Activated naive CD4-positive, alpha-beta T cell treated with Interleukin-2 at 50 U/mL for 16 hours (primary cell): ENCODE measurements at places on chromosomes 12 and 14.

DNA sequence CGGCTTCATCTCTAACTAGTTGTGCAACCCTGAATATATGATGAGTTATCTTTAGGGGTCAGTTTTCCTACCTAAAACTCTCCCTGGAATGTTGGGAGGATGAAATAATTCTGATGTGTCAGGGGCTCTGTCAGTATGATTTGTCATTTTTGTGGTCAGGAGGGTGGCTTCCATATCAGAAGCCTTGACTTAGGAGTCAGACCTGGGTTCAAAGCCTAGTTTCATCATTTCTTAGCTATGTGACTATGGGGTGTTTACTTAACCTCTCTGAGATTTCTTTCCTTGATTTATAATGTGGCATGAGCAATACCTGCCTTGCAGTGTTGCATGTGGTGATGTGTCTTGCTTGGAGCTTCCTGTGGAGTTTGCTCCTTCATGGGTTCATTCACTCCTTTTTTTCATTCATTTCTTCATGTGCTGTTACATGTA lies 146.8 kb downstream of the CHST11 start:
- DNase-seq = no peak

DNA sequence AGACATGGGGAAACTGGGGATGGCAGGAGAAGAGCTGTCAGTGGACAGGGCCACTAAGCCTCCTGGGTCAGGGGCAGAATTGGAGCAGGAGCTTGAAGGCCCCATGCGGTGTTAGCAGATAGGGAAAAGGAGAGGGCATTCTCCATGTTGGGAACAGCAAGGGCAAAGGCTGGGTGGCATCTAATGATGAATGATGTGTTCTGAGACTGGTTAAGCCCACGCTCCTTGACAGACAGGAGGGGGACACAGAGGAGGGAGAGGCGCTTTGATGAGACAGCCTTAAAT lies 63.0 kb downstream of the CLMN start:
- DNase-seq = no peak

GRCh38 chr14:95274279-95274678 lies 45.4 kb downstream of the CLMN start:
- no peak for DNase-seq

DNA sequence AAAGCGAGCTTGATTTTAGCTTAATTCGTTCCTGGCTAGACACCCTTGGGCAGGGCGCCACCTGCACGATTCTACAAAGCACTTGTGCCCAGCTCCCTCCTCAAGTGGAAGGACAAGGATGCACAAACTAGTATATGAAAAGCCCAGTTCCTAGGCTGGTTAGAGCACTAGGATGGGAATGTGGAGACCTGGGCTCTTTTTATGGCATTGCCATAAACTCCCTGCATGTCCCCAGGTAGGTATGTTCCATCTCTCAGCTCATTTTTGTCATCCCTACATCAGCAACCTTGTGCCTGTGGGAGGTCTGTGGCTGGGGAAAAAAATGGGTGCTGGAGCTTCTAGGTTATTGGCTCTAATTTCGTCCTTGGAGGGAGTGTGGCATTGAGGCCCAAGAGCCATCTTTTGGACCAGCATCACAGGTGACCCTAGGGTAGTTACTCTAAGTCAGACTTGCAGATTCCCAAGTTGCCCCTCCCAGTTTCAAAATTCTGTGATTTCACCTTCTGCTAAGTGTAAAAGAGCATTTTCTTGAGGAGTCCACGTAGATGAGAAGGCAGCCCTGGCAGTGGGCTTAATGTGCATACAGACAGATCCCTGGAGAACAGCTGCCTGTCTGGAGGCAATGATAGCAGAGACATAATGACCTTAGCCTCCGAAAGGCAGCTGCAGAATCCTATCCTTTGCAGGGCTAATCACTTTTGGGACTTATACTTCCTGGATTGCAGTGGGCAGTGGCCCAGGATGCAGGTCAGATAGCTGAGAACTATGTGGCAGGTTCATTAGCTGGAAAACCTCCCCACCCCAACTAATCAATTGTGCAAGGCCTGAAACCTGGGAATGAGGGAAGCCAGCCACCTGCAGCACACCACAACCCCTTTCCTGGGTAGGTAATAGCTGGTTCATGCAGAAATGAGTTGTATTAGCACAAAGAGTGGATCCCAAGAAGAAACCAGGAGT lies 47.6 kb upstream of the BDKRB2 start:
- DNase-seq = no peak

DNA sequence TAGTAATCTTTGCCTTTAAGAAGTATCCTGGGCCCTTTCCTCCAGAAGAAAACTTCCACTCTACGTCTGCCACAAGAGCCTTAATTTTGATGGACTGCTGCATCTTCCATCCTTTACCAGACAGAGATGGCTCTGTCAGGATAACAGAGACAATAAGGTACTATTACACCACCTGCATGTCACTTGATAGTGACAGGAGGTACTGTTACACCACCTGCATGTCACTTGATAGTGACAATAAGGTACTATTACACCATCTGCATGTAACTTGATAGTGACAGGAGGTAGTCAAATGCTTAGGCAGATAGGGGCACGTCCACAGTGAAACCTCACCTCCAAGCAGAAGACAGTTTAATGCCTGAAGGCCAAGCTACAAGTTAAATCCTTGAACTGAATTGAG lies 13.9 kb downstream of the OR6C74 start:
- DNase-seq = no peak

DNA sequence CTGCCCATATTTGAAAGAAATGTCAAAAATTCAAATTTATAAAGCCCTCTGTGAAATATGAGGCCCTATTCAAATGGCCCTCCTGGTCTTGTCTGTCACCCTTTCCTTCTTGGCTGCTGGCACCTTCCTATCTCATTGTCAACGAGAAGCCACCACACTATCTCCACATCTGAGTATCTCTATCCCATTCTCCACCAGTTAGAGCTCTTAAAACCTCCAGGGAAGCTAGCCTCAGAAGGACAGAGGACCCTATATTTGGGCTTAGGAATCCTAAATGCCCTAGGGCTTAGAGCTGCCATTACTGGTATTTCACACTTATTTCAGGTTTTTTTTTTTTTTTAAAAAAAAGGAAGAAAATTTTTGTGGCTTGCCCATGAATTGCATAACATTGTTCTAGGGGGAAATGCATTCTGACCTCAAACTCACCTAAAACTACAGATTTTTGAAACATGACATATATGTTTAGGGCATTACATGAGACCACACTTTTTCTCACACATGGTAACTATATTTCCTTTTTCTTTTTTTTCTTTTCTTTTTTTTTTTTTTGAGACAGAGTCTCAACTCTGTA lies 25.0 kb downstream of the SLC25A21 start:
- DNase-seq = no peak

GRCh38 chr12:105899589-105899988 lies 239.2 kb downstream of the NUAK1 start:
- no peak for DNase-seq

- DNase-seq = no peak
Measured at GRCh38 chr12:96486751-96487613, 2.4 kb upstream of the CFAP54 start.

- no peak for DNase-seq
Measured at GRCh38 chr14:87883750-87884149, 109.2 kb downstream of the GALC start.

DNA sequence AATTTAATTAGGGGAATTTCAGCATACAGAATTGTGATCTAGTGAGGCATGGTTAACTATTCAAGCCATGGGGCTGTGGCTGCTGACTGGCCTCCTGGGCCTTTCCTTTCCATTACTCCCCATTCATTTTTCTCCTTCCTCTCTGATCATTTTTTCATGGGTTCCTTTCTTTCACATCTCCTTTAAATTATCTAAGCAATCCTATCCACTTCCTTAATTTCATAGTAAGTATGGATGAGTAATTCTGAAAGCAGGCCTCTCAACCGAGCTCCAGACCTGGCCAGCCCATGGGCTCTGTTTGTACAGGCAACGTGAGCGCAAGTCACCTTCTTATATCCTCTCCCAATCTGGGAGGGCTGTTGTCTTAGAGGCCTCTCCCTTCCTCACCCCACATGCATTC lies 13.4 kb downstream of the CKAP4 start:
- no peak for DNase-seq
